SW 1271 (cell line): ENCODE measurements at places on chromosomes 5 and 9.

DNA sequence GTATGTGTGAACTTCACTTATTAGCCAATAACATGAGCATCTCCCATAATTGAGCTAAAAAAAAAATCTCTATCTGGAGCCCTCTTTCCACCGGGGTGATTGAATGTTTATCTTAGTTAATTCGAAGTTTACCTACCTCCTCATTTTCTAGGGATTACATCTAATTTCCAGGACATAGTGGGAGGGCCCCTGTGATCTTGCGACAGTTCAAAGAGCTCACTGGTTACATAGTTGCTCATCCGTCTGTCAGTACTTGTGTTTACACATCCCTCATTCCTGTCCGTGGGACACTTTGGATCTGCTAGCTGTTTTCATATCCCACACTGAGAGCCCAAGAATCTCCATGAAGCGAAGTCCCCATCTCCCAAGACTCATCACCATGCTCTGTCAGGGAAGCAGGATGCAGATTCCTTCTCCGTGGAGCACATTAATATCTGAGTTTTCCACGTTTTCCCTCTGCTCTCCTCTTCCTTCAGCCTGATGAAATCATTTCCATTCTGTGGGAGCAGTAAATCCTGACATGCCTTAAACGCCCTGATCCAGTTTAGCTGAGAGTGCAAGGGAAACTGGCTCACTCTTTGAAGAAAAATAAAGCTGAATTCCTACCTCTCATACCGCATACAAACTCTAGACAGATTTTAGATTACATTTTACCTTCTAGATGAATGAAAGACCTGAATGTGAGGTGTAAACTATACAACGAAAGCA lies 10.2 kb upstream of the SFXN1 start:
- no peak for DNase-seq

GRCh38 chr9:128892221-128892921 lies 10.4 kb downstream of the LRRC8A start:
- DNase-seq = peak; percentile 53

GRCh38 chr9:118091711-118092500 lies 387.7 kb downstream of the TLR4 start:
- DNase-seq = no peak

GRCh38 chr5:113056988-113057387 lies 80.4 kb downstream of the DCP2 start:
- DNase-seq = no peak

GRCh38 chr9:85408494-85408893 lies 333.3 kb downstream of the AGTPBP1 start:
- no peak for DNase-seq

GRCh38 chr9:77983320-77983662 lies 48.3 kb downstream of the GNAQ start:
- no peak for DNase-seq

- DNase-seq = no peak
These were observed 83.1 kb downstream of the HINT1 start for GRCh38 chr5:131081913-131082488.

GRCh38 chr9:118594428-118594827 lies 774.8 kb downstream of the BRINP1 start:
- DNase-seq = no peak

DNA sequence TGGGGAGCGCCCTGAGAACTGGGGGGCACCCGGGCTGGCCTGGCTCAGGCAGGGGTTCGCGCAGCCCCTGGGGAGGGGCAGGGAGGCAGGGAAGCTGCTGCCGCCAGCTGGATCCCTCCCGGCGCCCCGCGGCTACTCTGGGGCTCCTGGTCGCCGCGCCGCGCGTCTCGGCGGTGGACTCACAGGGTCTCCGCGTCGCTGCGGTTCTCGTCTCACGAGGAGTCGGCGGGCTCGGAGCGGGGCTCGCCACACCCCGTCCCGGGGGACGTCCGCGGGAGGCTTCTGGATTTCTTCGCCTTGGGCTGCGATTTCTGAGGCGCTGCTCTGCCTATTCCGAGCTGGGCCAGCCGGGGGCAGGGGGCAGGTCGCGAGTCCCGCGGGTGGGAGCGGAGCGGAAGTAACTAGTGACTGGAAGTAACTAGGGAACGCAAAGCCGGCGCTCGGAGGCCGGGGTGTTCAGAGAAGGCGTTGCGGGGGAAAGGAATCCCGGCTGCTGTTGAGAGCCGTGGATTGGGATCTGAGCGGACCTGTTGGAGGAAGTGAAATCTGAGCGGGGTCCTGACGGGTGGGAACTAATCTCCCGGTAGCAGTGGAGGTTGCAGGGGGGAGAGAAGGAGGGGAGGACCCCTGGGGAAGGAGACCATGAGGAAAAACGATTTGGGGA lies 511 bp downstream of the CYSTM1 start:
- peak; percentile 67 for DNase-seq

DNA sequence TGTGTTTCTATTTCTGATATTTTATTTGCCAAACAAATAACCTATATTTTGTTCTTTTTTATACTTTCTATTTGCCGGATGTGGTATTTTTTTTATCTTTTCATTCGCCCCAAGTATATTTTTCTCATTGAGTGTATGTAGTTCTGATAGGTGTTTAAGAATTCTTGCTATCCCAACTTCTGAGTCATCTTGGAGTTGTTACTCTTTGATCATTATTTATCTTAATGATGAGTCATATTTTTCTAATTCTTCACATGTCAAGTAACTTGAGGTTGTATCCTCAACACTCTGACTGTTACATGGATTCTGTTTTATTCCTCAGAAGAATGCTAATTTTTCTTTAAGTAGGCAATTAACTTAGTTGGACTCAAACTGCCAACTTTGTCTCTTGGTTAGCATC lies 498.1 kb downstream of the TLE1 start:
- DNase-seq = no peak

DNA sequence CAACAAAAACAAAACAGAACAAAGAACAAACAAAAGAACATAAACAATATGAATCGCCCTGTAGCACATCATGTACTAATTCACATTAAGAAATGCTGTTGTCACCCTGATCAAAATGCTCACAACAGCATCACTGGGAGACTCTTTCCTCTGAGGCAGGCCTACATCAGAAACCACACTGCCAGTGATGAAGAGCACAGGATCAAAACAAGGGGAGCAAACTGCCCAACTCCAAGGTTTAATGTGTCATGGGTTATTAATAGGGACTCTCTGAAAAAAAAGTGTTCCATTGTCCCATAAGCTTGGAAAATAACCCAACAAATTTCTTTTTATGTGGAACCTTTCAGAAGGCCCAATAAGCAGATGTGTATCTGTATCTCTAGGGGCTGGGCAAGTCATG lies 74.2 kb downstream of the PTPN3 start:
- DNase-seq = no peak

DNA sequence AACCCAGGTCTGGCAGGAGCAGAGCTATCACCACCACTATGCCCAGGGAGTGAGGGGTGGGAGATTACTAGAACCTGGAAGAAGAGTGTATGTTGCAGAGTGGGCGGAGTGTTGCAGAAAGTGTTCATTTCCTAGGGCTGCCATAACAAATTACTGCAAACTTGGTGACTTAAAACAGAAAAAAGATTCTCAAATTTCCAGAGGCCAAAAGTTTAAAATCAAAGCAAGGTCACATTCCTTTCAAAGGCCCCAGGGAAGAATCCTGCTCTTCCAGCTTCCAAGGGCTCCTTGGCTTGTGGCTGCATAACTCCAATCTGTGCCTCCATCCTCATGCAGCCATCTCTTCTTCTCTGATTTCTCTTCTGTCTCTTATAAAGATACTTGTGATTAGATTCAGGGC lies 30.6 kb upstream of the SPINK4 start:
- DNase-seq = no peak
